CD4-positive, alpha-beta T cell treated with Interferon gamma for 1 hour (primary cell): ENCODE measurements at places on chromosomes 4 and X.

GRCh38 chrX:118257781-118258180 lies 88.1 kb upstream of the WDR44 start:
- DNase-seq: no peak

DNA sequence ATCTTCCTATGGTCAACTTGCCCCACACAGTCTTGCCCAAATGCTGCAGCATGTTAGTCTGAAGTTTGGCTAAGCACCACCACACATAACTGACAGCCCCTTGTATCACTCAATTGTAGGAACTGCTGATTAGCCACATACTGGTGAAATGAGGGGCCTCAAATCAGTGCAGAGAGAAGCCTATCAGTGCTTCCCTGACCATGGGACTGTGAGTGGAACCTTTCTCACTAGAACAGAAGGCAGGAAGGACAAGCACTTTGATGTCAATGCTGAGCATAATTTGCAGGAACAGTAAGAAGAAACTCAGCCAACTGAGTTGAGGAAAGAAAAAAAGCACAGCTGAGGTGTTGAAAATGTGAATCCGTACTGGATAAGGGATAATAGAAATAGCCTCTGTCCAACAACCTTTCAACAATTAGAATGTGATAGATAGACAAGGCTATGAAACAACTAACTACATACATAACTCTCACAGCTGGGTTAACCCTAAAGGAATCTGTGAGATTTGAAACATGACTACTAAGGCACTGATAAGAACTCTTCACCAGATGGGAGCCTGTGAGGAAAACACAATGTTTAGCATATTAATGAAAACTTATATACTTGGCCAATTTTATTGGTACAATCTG lies 136.6 kb upstream of the SH3RF1 start:
- DNase-seq: no peak

DNA sequence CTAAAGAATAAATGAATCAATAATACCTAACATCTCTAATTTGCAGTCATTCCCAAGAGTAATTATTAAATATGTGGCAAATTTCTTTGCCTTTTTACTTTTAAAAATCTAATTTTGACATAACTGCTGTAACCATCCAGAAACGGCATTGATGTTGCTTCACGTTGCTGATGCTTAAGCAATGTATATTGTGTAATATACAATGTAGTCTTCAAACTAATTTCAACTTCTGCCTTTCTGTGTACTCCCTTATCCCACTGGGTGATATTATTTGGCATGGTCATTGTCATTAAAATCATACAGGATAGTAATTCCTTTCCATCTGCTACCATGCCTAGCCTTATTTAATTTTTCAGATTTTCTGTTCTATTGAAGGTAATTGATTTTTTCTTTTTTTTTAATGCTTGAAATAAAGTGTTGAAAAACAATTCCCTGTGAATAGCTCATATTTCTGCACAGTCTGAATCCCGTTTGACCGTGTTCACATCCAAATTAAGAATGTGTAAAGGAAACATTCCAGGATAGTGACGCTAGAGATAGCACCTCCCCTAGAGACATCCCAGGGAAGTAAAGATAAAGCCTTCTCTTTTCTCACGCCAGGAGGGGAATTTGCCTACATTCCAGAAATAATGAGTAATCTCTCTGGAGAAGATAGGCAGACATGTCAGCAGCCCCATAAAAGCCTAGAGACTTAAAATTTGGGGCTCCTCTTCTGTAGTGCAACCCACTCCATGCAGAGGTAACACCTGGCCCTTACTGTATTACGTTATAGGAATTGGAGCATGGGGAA lies 8.6 kb downstream of the FAM200B start:
- DNase-seq: no peak

DNA sequence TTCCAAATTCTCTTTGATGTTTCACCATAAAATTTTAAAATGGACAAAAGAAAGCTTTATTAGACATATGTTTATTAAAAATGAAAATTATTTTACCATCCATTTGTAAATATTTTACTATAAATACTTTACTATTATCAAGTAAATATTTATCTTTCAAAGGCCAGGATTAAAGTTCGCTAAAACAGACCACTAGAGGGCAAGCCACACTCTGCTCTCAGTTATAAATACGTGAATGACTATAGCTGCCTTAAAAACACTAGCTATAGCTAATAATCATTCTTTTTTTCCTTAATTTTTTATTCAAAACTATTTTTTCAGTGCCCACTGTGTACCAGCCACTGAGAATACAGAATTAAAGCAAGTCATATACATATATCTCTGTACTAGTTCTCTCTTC lies 38.6 kb downstream of the UNC5C start:
- no peak for DNase-seq

GRCh38 chr4:26807330-26807729 lies 53.3 kb upstream of the STIM2 start:
- no peak for DNase-seq

GRCh38 chr4:122539861-122540465 lies 80.9 kb downstream of the IL21 start:
- no peak for DNase-seq
